ENCODE measurements at places on chromosomes 6 and 20.

DNA sequence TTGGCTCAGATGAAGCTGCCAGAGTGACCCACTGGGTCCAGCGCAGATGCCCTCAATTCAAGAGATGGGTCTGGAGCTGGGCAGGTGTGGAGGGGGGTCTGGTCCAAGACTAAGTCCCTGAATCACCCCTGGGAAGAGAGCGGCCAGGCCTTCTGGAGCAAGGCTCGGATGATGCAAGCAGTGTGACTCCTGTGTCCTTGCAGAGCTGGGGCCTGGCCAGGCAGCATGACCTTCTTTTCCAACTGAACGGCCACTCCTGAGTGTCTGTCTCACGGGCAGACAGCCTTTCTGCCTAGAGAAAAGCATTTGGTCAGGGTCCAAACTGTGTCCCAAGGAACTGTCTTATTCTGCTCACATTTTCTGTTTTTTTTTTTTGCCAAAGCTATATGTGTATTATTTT lies 42.6 kb upstream of the FNDC1 start:
- no peak for DNase-seq

GRCh38 chr6:20178327-20178726 lies 33.9 kb downstream of the MBOAT1 start:
- DNase-seq = no peak

DNA sequence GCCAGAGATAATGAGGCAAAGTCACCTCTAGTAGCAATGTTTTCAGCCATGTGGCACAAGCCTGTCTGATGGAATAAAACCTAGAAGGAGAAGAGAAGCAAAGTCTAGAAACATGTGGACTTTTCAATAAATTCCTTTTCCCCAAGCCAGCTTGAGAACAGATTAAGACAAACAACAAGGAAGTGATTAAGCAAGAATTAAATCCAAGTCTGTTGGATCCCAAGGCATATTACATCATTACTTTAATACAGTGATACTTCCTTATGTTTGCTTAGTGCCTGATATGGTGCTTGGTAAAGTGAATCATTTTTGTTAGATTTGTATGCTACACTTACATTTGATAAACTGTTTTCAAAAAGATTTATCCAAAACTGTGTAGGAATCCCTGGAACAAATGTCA lies 260.3 kb upstream of the FAM83B start:
- no peak for DNase-seq

- DNase-seq = no peak
These were observed 25.5 kb upstream of the KCNK16 start for GRCh38 chr6:39347906-39348585.
